Amygdala (tissue), 56 donors: ENCODE measurements at places on chromosomes 4 and X.

GRCh38 chrX:22541926-22542325 lies 269.2 kb downstream of the CBLL2 start:
- DNase-seq, result no peak

DNA sequence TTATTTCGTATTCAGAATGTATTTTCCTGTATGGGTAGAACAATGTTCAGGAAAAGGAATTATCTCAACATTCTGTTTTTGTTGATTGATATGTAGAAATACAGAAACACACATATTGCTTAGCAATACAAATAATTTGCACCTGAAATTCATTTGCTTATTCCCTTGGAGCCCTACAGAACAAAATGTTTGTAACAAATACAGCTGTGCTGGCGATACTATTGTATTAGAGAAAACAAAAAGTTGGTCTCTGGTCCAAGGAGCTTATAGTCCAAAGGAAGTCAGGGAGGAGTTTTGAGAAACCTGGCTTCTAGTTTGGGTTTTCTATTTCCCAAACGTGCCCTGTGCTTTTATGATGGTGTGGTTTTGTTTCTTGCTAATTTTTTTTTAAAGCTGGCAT lies 37.8 kb upstream of the CAPN6 start:
- no peak for DNase-seq

DNA sequence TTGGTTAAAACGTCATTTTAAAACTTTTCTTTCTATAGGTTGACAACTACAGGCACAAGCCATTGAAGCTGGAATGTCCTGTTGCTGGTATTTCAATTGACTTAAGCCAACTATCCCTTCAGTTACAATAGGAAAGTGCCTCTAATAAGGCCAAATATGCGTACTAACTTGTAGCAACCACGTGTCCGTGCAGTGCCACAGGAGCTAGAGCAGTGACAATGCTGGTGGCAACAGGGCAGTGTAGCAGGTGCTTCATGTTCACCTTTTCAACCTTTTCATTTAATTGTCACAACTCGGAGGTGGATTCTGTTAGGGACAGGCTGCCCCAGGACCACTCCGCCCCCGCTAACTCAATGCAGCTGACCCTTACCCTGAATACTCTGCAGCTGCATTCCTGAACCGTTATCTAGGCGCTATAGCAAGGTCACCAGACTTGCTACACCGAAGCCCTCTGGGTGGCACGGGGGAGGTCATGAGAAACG lies 37.7 kb downstream of the ERVMER34-1 start:
- no peak for DNase-seq

- DNase-seq, result no peak
These were observed 22.9 kb downstream of the CCDC149 start for GRCh38 chr4:24889991-24890390.

GRCh38 chr4:1532549-1533395 lies 126.5 kb upstream of the NKX1-1 start:
- DNase-seq, result no peak

GRCh38 chr4:152974468-152975379 lies 38.6 kb downstream of the FHDC1 start:
- no peak for DNase-seq

- DNase-seq, result no peak
These were observed 1257.3 kb upstream of the DIAPH2 start for GRCh38 chrX:95427389-95427788.

DNA sequence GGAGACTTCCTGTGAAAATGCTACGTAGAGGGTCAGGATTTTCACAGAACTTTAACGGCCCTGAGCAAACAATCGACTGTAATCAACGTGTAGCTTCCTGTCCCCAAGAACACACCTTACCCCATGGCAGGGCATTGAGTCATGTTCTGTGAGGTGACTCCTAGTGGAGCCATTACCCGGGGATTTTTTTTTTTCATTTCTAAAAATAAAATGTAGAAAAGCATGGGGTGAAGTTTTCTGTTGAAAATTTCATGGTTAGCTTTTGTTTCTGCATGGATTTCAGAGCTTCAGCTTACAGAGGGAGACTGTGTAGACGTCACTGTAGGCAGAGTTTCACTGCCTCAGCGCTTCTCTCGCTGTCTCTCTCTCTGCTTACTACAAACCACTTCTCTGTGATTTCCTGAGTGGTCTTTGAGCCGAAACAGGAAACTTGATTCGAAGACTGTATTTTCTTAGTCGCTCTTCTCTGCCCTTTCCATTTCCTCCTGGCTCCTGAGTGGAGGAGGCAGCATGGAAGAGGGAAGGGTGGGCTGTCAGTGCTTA lies 111.7 kb downstream of the NFKB1 start:
- DNase-seq, result no peak

- no peak for DNase-seq
These were observed 11.1 kb upstream of the MAB21L2 start for GRCh38 chr4:150570862-150571261.
